Adrenal gland (tissue), 19 donors: ENCODE measurements at places on chromosomes 4 and X. TPM values are rescaled to one million over a fixed set of nuclear protein-coding genes. Genes with fewer than 3 reads are reported as not detected.

The OTC gene
- 0.18 TPM for polyA plus RNA-seq

The MAGEB2 gene
- not detected for polyA plus RNA-seq

The HTN3 gene
- not detected for polyA plus RNA-seq

The HHIP gene
- polyA plus RNA-seq, result 12.7 TPM

The ERCC6L gene
- 0.33 TPM for polyA plus RNA-seq

The GPR50 gene
- polyA plus RNA-seq, result not detected

The QRFPR gene
- polyA plus RNA-seq, result 0.51 TPM

The KIF4A gene
- 0.59 TPM for polyA plus RNA-seq

The ADH4 gene
- 0.77 TPM for polyA plus RNA-seq

The IRAK1 gene
- 63.4 TPM for polyA plus RNA-seq

The TRIML1 gene
- polyA plus RNA-seq, result not detected

The MAP7D3 gene
- 11.8 TPM for polyA plus RNA-seq

The FAM47A gene
- not detected for polyA plus RNA-seq

The SLC34A2 gene
- polyA plus RNA-seq, result not detected

The LUZP4 gene
- polyA plus RNA-seq, result not detected

The CFI gene
- 46.2 TPM for polyA plus RNA-seq

The RTL9 gene
- polyA plus RNA-seq, result 0.10 TPM

The SYTL4 gene
- polyA plus RNA-seq, result 4.0 TPM

The TASL gene
- 0.47 TPM for polyA plus RNA-seq
